ENCODE measurements at places on chromosomes 4 and X. TPM values are rescaled to one million over a fixed set of nuclear protein-coding genes. Genes with fewer than 3 reads are reported as not detected.

Gene IGSF1
- total RNA-seq: 3.0 TPM

Gene MCF2
- 1.2 TPM for total RNA-seq

Gene MOB1B
- total RNA-seq: 24.6 TPM

Gene GNRHR
- total RNA-seq: not detected

Gene AASDH
- 12.1 TPM for total RNA-seq

Data from glutamatergic neuron (in vitro differentiated cells).